GM12891 (cell line): ENCODE measurements at places on chromosomes 6 and 20.

- no peak for DNase-seq
Observed at GRCh38 chr6:36544228-36544627, 3.1 kb downstream of the STK38 start.

GRCh38 chr20:38874460-38875174, 51.6 kb upstream of the FAM83D start:
- no peak for DNase-seq

- no peak for DNase-seq
Observed at GRCh38 chr6:16228709-16229665, 9.4 kb upstream of the GMPR start.

DNA sequence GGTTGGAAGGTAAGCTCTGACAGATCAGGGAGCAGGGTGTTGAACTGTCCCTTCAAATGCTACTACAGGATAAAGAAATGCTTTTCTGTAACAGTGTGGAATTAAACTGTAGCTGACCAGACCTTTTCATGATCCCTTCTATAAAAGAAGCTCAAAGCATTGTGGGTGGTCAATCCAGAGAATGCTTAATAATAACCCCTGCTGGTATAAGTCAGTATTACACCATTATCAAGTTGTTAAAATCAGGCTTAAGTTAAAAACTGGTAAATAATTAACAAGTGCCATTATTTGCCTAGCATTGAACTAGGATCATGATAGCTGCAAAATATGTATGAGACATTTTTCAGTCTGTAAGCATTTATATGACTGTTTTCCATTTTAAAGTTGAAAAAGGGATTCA, 468.9 kb downstream of the PKHD1 start:
- DNase-seq: no peak

- no peak for DNase-seq
Observed at GRCh38 chr20:20894753-20895152, 182.3 kb upstream of the RALGAPA2 start.

DNA sequence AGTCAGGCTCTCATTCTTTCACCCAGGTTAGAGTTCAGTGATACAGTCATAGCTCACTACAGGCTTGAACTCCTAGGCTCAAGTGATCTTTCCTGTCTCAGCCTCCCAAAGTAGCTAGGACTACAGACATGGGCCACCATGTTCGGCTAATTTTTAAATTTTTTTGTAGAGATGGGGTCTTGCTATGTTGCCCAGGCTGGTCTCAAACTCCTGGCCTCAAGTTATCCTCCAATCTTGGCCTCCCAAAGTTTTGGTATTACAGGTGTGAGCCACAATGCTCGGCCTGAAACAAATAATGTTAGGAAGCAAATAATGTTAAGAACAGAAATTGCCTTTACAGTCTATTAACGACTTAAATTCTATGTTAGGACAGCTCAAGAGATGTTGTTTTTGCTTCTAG, 1.8 kb upstream of the UBR2 start:
- no peak for DNase-seq

- no peak for DNase-seq
Observed at GRCh38 chr6:160871320-160871719, 120.2 kb upstream of the MAP3K4 start.

- DNase-seq: no peak
Observed at GRCh38 chr6:149852180-149852579, 12.0 kb downstream of the LRP11 start.

- no peak for DNase-seq
Observed at GRCh38 chr6:167932468-167933276, 64.8 kb upstream of the KIF25 start.
